HFF-Myc (cell line): ENCODE measurements at places on chromosomes 6 and 20.

- DNase-seq: no peak
Observed at GRCh38 chr20:53224851-53225250, 252.7 kb downstream of the TSHZ2 start.

DNA sequence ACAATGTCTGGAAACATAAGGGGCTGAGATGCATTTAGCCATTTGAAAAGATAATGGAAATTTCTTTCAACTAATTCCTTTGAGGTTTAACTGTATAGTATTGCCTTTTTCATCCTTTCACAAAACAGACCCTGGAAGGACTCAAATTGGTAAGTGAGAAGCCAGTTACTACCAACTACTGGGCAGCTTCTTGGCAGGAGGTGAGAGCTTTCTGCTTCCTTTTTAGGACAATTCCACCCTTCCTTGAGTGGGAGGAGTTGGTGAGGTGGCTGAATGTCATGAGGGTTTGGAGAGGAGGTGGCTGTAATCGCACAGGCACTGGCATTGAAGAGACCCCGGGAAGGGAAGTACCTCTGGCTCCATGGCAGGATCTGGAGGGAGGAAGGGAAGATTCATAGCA lies 341.1 kb downstream of the NRN1 start:
- no peak for DNase-seq

- no peak for DNase-seq
Observed at GRCh38 chr6:39953076-39953618, 18.9 kb upstream of the MOCS1 start.

GRCh38 chr20:56451056-56451765 lies 17.2 kb upstream of the RTF2 start:
- no peak for DNase-seq

DNA sequence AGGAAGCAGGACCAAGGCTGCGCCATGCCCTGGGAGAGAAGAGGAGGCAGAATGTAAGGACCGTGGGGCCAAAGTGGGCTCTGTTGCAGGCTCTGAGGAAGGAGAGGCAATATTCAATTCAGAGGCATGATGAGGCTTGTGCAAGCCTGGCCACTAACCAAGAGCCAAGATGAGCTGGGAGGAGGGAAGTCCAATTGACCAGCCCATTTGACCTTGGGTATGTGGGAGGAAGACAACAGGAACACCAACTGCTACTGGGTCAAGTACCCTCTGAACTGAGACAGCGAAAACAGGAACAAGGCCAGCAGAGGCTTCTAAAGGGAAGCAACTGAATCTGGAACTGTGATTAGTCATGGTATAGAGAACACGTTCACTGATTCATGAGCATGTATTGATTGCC lies 779.6 kb downstream of the MAFB start:
- DNase-seq: no peak

DNA sequence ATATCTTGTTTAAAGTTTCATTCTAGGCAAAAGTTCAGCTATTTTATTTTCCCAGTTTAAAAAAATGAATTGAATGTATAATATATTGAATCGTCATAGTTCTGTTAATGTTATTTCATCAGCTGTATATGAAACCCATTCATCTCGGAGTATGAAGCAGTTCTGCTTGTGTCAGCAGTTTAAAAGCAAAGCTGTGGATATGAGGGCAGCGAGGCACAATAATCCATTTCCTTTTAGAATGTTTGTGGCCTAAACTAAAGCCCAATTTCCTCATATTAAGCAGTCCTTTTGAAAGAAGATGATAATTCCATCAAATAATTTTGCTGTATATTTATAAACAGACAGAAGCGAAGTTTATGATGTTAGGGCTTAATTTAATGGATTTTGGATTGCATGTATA lies 300.1 kb downstream of the SAMD5 start:
- no peak for DNase-seq

DNA sequence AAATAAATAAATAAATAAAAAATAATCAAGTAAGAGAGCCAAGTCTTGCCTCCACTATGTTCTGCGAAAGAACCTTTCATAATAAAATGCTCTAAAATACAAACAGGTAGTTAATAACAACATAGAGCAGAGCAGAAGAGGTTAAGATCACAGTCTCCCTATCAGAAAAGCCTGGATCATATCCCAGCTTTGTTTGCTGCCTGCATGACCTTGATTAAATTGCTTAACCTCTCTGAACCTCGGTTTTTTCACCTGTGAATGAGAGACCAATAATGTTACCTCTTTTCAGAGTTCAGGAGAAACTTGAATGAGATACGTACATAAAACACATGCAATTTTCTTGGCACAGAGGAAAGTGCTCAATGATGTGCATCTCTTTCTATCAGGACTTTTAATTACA lies 44.4 kb downstream of the ARHGAP18 start:
- DNase-seq: no peak

GRCh38 chr6:30676660-30677285 lies 4.0 kb upstream of the DHX16 start:
- DNase-seq: no peak

GRCh38 chr6:17705428-17705777 lies 1.3 kb downstream of the NUP153 start:
- no peak for DNase-seq

GRCh38 chr20:24684956-24685691 lies 215.7 kb downstream of the SYNDIG1 start:
- DNase-seq: no peak

GRCh38 chr6:100470422-100471120 lies 5.8 kb upstream of the SIM1 start:
- DNase-seq: no peak

DNA sequence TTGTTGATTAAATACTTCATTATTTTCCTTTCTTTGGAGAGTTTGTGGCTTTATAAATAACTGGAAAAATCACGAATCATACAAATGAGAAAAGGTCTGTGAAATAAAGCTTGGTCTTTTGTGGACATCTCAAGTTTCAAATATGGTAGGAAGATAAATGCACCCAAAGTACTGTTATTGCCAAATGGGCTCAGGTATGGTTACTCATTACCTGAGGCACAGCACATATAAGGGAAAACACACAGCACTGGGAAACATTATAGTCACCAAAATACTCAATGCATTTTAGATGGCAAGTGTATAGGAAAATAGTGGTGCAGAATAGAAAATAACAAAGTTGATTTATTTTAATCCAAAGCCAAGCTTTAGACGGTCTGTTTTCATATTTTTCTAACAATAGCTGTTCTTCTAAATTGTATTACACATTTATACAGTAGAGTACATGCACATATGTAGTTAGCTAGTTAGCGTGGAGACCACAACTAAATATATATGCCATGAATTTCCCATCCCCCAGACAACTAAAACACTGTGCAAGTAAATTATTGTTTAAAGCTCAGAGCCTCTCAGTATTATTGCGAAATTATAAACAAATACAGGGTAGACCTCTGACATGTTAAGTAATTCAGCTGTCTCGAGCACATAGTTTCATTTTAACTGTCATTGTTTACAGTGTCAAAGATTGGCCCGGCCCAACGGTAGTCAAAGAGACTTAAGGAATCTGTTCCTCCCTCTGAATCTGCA lies 336.0 kb downstream of the SYNE1 start:
- no peak for DNase-seq

DNA sequence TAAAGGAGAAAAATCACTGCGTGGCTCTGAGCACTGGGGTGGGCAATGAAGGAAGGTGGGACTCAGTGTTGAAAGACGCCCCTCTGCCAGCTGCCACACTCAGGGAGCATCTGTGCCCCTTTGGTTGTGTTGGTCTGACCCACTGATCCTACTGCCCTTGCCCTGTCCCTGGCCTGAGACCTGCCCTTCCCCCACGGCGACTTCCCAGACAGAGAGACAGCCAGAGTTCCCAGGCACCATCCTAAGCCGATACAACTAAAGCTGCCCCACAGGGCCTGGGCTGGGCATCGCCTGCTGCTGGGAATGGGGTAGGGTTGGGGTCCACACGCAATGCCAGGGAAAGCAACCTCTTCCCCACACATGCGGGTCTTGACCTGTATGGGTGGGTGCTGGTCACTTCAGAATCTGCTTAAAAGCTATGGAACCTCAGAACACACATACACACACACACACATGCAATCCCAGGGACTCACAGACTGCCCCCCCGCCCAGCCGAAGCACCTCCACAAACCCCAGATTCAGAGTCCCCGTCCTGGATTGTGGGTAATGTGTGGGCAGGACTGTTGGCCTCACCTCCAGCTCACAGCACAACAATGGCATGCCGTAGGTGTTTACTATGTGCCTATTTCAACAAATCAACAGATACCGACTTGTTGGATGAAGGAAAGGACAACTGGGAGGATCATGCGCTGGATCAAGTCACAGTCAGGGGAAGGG lies 10.9 kb upstream of the SPDEF start:
- DNase-seq: no peak

- no peak for DNase-seq
Observed at GRCh38 chr20:47917549-47918070, 132.3 kb upstream of the SULF2 start.

DNA sequence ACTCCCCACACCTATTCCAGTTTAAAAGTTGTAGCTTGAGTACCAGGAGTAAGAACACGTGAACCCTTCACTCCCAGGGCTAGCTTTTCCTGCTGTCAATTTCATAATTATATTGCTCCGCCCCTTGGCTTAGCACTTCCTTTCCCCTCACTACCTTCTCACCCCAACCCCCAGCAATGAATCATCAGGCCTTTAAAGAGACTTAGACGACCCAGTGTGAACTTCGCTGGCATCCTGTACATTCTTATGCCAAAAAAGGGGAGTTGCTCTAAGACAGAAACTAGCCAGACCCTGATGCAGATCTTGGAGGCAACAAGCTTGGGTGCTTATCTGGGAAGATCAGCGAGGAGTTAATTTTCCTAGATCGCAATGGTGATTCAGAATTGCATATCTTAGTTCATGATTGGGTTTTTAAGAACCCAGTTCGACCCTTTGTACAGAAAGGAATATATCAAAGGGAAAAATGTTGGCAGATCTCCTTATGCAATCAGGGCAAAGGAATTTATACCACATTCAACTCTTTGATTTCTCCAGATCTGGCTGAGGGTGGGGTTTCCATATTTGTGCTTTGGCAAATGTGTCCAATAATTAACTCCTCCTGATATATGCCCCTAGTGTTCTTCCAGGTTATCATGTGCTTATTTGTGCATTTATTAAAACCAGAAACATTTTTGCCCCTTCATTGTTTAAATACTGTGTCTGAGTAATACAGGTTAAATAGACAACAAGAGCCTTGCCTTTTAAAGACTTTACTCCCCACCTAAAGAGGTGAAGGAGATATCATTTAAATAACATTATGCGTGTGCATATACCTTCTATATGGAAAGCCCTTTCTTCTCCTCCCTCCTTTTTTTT lies 8.1 kb upstream of the ATXN1 start:
- peak; percentile 96 for DNase-seq
